Testis (tissue), 5 donors: ENCODE measurements at places on chromosomes 13 and 19.
A peak's percentile ranks its signal among the peaks of the same experiment; 100 is the strongest.

- H3K4me3 ChIP-seq: no peak overlapping the region
These were observed 85.3 kb downstream of the GADD45B start for GRCh38 chr19:2561221-2561620.

DNA sequence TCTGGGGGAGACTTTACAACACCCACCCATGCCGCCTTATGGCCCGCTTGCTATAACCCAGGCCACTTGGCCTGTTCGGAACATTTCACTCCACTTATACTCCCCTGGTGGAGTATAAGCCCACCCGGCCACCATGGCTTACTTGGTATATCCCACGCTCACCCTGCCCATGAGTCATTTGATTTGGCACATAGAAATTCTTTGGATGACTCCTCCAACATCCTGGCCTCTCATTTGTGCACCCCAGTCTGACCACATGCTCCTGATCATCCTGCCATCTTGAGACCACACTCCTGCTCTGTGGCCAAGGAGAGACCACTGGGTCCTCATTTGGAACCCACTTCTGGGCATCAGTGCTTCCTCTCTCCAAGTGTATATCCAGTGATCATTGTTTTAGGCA, 5.2 kb downstream of the SPACA6 start:
- H3K27me3 ChIP-seq: no peaks in the 10 kb centered on the region
- no peak for DNase-seq
- H3K4me1 ChIP-seq: peaks cover 7% of the 10 kb centered on the region
- H3K36me3 ChIP-seq: no peaks in the 10 kb centered on the region
- H3K4me3 ChIP-seq: no peak overlapping the region

GRCh38 chr13:74062933-74063332, 71.3 kb downstream of the KLF12 start:
- peaks cover 3% of the 10 kb centered on the region for H3K4me1 ChIP-seq
- no peaks in the 10 kb centered on the region for H3K27me3 ChIP-seq
- H3K36me3 ChIP-seq: no peaks in the 10 kb centered on the region

DNA sequence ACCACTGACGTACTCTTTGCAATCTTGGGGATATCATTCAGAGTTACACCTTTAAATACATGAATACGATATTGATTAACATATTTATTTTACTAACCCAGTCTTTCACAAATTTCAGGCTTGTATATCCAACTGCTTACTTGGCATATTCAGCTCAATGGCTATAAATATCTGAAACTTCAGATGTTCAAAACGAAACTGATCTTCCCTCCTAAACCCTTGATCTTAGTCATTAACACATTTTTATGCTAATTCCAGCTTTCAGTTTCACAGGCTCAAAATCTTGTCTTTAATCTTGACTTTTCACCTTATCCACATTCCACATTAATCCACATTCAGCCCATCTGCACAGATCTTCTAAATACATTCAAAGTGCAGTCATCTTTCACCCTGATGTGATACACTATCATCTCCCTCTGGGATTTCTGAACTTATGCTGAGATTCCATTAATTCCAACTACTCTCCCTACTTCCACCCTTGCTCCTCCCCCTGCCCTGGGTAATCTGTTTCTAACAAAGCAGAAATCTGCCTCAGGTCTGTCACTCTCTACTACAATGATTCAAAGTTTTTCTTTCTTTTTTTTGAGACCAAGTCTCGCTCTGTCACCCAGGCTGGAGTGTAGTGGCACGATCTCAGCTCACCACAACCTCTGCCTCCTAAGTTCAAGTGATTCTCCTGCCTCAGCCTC, 387.2 kb downstream of the GPC5 start:
- H3K4me1 ChIP-seq: no peaks in the 10 kb centered on the region
- no peaks in the 10 kb centered on the region for H3K27me3 ChIP-seq
- no peak overlapping the region for H3K4me3 ChIP-seq
- H3K27ac ChIP-seq: no peak overlapping the region
- no peaks in the 10 kb centered on the region for H3K36me3 ChIP-seq
- DNase-seq: no peak

- no peaks in the 10 kb centered on the region for H3K4me1 ChIP-seq
- DNase-seq: no peak
- no peak overlapping the region for H3K27ac ChIP-seq
- no peak overlapping the region for H3K4me3 ChIP-seq
- H3K36me3 ChIP-seq: no peaks in the 10 kb centered on the region
These were observed 7.7 kb downstream of the KASH5 start for GRCh38 chr19:49395581-49396407.

- peak; percentile 93 for DNase-seq
- H3K27ac ChIP-seq: no peak overlapping the region
- H3K36me3 ChIP-seq: no peaks in the 10 kb centered on the region
- peaks cover 14% of the 10 kb centered on the region for H3K4me1 ChIP-seq
- H3K27me3 ChIP-seq: no peaks in the 10 kb centered on the region
- H3K4me3 ChIP-seq: no peak overlapping the region
These were observed 2.5 kb downstream of the PRR36 start for GRCh38 chr19:7871437-7872305.

- H3K27me3 ChIP-seq: no peaks in the 10 kb centered on the region
- H3K4me1 ChIP-seq: no peaks in the 10 kb centered on the region
- H3K27ac ChIP-seq: no peak overlapping the region
- H3K4me3 ChIP-seq: no peak overlapping the region
- H3K36me3 ChIP-seq: no peaks in the 10 kb centered on the region
These were observed 10.4 kb upstream of the SOHLH2 start for GRCh38 chr13:36224730-36225129.

GRCh38 chr19:23554548-23554947, 132.5 kb downstream of the ZNF675 start:
- no peaks in the 10 kb centered on the region for H3K27me3 ChIP-seq
- DNase-seq: no peak
- H3K4me1 ChIP-seq: no peaks in the 10 kb centered on the region
- H3K27ac ChIP-seq: no peak overlapping the region
- H3K4me3 ChIP-seq: no peak overlapping the region

- H3K4me3 ChIP-seq: no peak overlapping the region
- DNase-seq: no peak
These were observed 16.9 kb downstream of the KCTD15 start for GRCh38 chr19:33813391-33814101.

- H3K27ac ChIP-seq: no peak overlapping the region
- no peak overlapping the region for H3K4me3 ChIP-seq
- DNase-seq: no peak
- no peaks in the 10 kb centered on the region for H3K27me3 ChIP-seq
- H3K36me3 ChIP-seq: no peaks in the 10 kb centered on the region
These were observed 40.2 kb downstream of the TSSK6 start for GRCh38 chr19:19475015-19475765.

GRCh38 chr19:56333506-56333905, 18.9 kb upstream of the ZSCAN5A start:
- H3K27ac ChIP-seq: no peak overlapping the region
- DNase-seq: peak; percentile 71
- H3K4me3 ChIP-seq: no peak overlapping the region
- no peaks in the 10 kb centered on the region for H3K36me3 ChIP-seq
- H3K4me1 ChIP-seq: no peaks in the 10 kb centered on the region
- H3K27me3 ChIP-seq: no peaks in the 10 kb centered on the region

GRCh38 chr19:6126335-6126974, 9.0 kb upstream of the ACSBG2 start:
- no peaks in the 10 kb centered on the region for H3K36me3 ChIP-seq
- no peaks in the 10 kb centered on the region for H3K4me1 ChIP-seq
- no peak for DNase-seq

- H3K4me3 ChIP-seq: no peak overlapping the region
- DNase-seq: no peak
- H3K4me1 ChIP-seq: no peaks in the 10 kb centered on the region
- no peaks in the 10 kb centered on the region for H3K36me3 ChIP-seq
These were observed 91.2 kb downstream of the KATNAL1 start for GRCh38 chr13:30216111-30216510.

- H3K27me3 ChIP-seq: no peaks in the 10 kb centered on the region
- no peak overlapping the region for H3K4me3 ChIP-seq
These were observed 18.4 kb upstream of the CCL25 start for GRCh38 chr19:8034178-8034525.

- no peaks in the 10 kb centered on the region for H3K27me3 ChIP-seq
- no peak overlapping the region for H3K4me3 ChIP-seq
- no peaks in the 10 kb centered on the region for H3K36me3 ChIP-seq
- H3K4me1 ChIP-seq: no peaks in the 10 kb centered on the region
- no peak for DNase-seq
These were observed 139.9 kb downstream of the PCDH20 start for GRCh38 chr13:61275736-61276135.

GRCh38 chr13:110424569-110425443, 117.7 kb downstream of the COL4A2 start:
- H3K4me1 ChIP-seq: no peaks in the 10 kb centered on the region
- H3K36me3 ChIP-seq: no peaks in the 10 kb centered on the region
- DNase-seq: no peak
- no peaks in the 10 kb centered on the region for H3K27me3 ChIP-seq
- H3K27ac ChIP-seq: no peak overlapping the region
- H3K4me3 ChIP-seq: no peak overlapping the region

GRCh38 chr13:74158028-74158427, 23.8 kb upstream of the KLF12 start:
- H3K4me3 ChIP-seq: no peak overlapping the region
- no peak overlapping the region for H3K27ac ChIP-seq
- peak; percentile 42 for DNase-seq
- H3K36me3 ChIP-seq: no peaks in the 10 kb centered on the region
- H3K27me3 ChIP-seq: no peaks in the 10 kb centered on the region
- no peaks in the 10 kb centered on the region for H3K4me1 ChIP-seq

DNA sequence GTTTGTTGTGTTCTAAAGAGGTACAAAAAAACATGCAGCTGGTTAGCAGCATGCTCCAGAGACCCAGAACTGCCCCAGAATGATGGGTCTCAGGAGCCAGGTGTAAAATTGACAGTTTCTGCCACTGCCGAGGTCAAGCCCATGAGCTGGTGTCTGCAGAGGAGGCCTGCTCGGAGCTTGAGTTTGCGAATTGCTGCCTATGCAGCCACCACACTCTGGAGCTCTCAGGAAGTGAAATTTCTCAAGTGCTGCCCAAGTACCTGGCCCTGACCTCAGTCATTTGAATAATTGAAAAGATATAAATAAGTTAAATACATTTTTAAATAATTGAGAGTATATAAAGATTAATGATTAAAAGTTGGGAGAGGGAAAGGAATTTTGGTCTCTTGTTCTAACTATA, 66.4 kb downstream of the ZAR1L start:
- H3K4me1 ChIP-seq: peaks cover 2% of the 10 kb centered on the region
- H3K4me3 ChIP-seq: no peak overlapping the region
- no peak for DNase-seq
- H3K36me3 ChIP-seq: no peaks in the 10 kb centered on the region
- no peaks in the 10 kb centered on the region for H3K27me3 ChIP-seq

DNA sequence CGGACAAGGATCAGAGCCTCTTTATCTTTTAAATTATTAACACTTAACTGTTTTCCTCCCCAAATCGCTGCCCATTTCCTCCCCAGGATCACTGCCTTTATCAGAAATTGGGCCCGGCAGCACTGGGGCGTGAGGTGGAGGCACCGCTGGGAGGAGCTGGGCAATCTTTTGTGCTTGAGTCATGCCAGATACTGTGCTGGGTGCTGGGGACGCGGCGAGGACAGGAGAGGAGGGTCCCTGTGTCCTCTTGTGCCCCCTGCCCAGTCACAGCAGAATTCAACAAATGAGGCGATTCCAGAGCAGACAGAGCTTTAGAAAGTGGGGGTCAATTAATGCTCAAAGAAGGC, 347.8 kb downstream of the ZNF536 start:
- no peaks in the 10 kb centered on the region for H3K27me3 ChIP-seq
- H3K27ac ChIP-seq: peak overlapping the region; percentile 72
- no peaks in the 10 kb centered on the region for H3K4me1 ChIP-seq
- H3K36me3 ChIP-seq: no peaks in the 10 kb centered on the region
- DNase-seq: peak; percentile 19

GRCh38 chr19:3723110-3723488, 14.9 kb downstream of the TJP3 start:
- no peaks in the 10 kb centered on the region for H3K4me1 ChIP-seq
- H3K36me3 ChIP-seq: no peaks in the 10 kb centered on the region
- no peak overlapping the region for H3K27ac ChIP-seq
- DNase-seq: no peak

- no peak overlapping the region for H3K4me3 ChIP-seq
- no peaks in the 10 kb centered on the region for H3K27me3 ChIP-seq
- no peaks in the 10 kb centered on the region for H3K36me3 ChIP-seq
- no peak overlapping the region for H3K27ac ChIP-seq
These were observed 614.6 kb upstream of the SPRY2 start for GRCh38 chr13:80955501-80955900.

DNA sequence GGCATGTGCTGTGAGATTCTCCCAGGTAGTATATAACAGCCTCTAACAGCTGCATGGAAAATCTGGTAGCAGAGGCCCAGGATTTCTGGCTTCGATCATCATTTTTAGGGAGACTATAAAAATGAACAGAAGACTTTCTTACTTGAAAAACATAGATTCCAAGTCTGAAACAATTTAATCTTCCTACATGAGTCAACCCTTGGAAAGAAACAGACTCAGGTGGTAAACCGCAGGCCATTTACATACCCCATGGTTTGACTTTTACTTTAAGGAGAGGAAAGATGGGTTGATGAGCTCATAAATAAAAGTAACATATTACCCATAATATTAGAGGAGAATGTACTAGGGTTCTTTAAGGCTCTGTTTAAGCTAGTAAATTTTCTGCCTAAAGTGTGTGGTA, 121.6 kb downstream of the CYSLTR2 start:
- no peaks in the 10 kb centered on the region for H3K27me3 ChIP-seq
- no peak overlapping the region for H3K4me3 ChIP-seq
- H3K27ac ChIP-seq: no peak overlapping the region

DNA sequence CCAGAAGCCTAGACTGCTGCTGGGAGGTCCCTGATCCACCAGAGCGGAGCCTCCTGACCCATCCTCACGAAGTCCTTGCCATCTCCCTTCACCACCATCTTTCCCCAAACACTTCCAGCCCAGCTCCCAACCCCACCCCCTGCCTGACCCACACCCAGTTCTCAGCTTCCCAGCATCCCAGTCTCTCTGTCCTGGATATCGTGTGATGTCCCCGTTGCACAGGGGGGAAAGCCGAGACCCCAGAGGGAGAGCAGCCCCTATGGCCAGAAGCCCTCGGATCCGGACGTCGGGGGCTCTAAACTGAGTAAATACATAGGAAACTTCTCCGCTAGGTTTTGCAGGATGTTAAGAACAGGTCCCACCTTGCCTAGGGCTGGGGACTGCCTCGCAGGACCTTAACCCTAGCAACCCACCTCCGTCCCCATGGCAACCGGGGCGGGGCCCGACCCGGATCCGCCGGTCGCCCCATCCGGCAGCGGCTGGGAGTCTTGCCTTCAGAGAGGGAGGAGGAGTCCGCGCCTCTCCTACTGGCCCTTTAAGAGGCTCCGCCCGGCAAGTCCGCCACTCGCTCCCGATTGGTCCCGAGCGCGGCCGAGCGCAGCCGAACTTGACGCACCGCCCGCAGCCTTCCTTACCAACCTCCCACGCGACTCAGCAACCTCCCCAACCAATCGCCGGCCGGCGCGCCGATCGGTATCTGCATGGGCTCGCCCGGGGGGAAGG, 451 bp upstream of the HMG20B start:
- DNase-seq: peak; percentile 100
- no peaks in the 10 kb centered on the region for H3K36me3 ChIP-seq
- no peaks in the 10 kb centered on the region for H3K27me3 ChIP-seq
- peak overlapping the region; percentile 89 for H3K4me3 ChIP-seq
- peak overlapping the region; percentile 6 for H3K27ac ChIP-seq
- H3K4me1 ChIP-seq: peaks cover 9% of the 10 kb centered on the region
